ENCODE measurements at places on chromosomes 16 and 17. TPM values are rescaled to one million over a fixed set of nuclear protein-coding genes. Genes with fewer than 3 reads are reported as not detected.

- no peak for DNase-seq
- H3K36me3 ChIP-seq = peaks cover 69% of the 10 kb centered on the region
- no peaks in the 10 kb centered on the region for H3K4me1 ChIP-seq
- H3K27ac ChIP-seq = no peak overlapping the region
- no peak overlapping the region for H3K4me3 ChIP-seq
Measured at GRCh38 chr16:87330646-87331045, 13.5 kb upstream of the C16orf95 start.

Gene TIMP2
- 94.8 TPM for total RNA-seq

Gene PRSS22
- not detected for total RNA-seq

Gene ARHGAP44
- total RNA-seq = 3.0 TPM

Gene ATP2A1
- 280 TPM for total RNA-seq

DNA sequence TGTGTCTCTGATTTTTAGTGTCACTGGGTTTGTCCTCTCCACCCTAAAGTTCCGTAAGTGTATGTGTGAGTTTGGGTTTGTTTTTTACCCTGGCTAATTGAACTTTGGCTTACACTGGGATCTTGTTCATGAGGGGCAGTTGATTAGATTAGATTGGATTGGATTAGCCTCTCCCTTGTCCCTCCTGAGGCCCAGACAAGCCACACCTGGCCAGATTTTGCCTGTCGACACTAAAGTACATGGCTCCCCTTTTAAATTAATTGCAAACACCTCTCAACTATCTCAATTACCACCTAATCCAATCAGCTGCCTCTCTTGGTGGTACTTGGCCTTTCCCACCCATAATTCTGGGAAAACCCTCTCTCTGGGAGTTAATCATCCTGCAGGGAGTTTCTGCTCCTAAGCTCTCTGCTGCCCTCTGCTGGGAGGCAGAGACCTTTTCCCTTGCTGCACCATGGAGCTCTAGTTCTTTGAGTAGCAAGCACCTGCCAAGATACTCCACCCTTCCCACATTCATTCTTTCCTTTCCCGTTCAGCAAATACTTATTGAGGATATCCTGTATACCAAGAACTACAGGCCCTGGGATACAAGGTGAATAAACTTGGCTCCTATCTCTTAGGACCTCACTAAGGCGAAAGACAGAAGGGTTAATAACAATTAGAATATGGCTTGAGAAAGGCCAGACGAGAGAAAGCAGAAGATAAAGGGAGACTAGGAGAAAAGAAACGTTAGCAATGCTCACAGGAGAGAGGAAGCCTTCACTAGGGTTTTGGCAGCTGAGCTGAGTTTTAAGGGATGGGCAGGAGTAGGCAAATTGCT, 60.0 kb upstream of the MPHOSPH6 start:
- no peaks in the 10 kb centered on the region for H3K4me1 ChIP-seq
- H3K27ac ChIP-seq = no peak overlapping the region
- no peaks in the 10 kb centered on the region for H3K36me3 ChIP-seq
- H3K27me3 ChIP-seq = no peaks in the 10 kb centered on the region
- peak; percentile 43 for DNase-seq

- H3K36me3 ChIP-seq = no peaks in the 10 kb centered on the region
- no peaks in the 10 kb centered on the region for H3K27me3 ChIP-seq
- H3K4me1 ChIP-seq = no peaks in the 10 kb centered on the region
- DNase-seq = no peak
- H3K27ac ChIP-seq = no peak overlapping the region
- no peak overlapping the region for H3K4me3 ChIP-seq
Measured at GRCh38 chr17:21679256-21680146, 12.8 kb upstream of the KCNJ18 start.

Gene PABPN1L
- total RNA-seq = 0.04 TPM

DNA sequence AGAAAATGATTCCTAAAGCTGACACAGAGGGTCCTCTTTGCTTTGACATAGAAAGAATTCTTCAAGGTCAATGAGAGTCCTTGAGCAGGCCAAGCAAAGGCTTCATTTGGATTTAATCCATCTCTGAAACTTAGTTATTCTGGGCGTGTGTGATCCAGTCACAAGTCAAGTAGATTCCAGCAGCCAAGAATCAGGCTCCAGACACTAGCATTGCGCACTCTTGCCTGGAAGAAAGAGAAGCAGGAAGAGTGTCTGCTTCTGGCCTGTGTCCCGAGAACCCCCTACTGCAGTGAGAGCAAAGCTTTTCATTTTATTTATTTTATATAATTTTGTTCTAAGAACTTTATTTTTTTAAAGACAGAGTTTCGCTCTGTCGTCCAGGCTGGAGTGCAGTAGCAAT, 88.2 kb upstream of the CACNG5 start:
- peak; percentile 50 for DNase-seq
- H3K4me3 ChIP-seq = no peak overlapping the region
- H3K27me3 ChIP-seq = peaks cover 3% of the 10 kb centered on the region
- no peaks in the 10 kb centered on the region for H3K36me3 ChIP-seq

Gene SP6
- total RNA-seq = 0.18 TPM

Gene DHRS7C
- total RNA-seq = 143 TPM

DNA sequence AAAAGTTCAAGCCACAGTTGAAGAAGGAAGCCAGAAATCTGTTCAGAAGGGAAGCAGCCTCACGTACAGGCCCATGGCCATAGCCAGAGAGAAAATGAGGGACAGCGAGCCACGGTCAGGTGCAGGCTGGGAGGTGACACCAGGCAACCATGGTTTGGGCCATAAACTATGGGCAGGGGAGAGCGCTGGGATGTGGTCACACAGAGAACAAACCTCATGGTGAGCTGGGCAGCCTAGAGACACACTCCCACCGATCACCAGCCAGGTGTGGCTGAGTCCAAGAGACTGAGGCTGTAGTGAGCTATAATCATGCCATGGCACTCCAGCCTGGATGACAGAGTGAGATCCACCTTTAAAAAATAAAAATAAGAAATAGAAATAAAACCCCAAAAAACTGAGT, 76.5 kb downstream of the NETO2 start:
- no peak overlapping the region for H3K4me3 ChIP-seq
- H3K36me3 ChIP-seq = no peaks in the 10 kb centered on the region
- H3K27ac ChIP-seq = no peak overlapping the region
- no peak for DNase-seq
- no peaks in the 10 kb centered on the region for H3K4me1 ChIP-seq

Gene C17orf113
- 1.5 TPM for total RNA-seq

- H3K36me3 ChIP-seq = peaks cover 48% of the 10 kb centered on the region
- no peak overlapping the region for H3K4me3 ChIP-seq
- peaks cover 6% of the 10 kb centered on the region for H3K4me1 ChIP-seq
- peak overlapping the region; percentile 21 for H3K27ac ChIP-seq
- H3K27me3 ChIP-seq = no peaks in the 10 kb centered on the region
- DNase-seq = peak; percentile 15
Measured at GRCh38 chr16:85778873-85779272, 20.5 kb downstream of the EMC8 start.

- no peaks in the 10 kb centered on the region for H3K36me3 ChIP-seq
- H3K4me3 ChIP-seq = no peak overlapping the region
- no peaks in the 10 kb centered on the region for H3K4me1 ChIP-seq
Measured at GRCh38 chr17:62193249-62193648, 128.2 kb upstream of the MED13 start.

- no peaks in the 10 kb centered on the region for H3K27me3 ChIP-seq
Measured at GRCh38 chr16:75754141-75754540, 27.9 kb upstream of the CPHXL start.

DNA sequence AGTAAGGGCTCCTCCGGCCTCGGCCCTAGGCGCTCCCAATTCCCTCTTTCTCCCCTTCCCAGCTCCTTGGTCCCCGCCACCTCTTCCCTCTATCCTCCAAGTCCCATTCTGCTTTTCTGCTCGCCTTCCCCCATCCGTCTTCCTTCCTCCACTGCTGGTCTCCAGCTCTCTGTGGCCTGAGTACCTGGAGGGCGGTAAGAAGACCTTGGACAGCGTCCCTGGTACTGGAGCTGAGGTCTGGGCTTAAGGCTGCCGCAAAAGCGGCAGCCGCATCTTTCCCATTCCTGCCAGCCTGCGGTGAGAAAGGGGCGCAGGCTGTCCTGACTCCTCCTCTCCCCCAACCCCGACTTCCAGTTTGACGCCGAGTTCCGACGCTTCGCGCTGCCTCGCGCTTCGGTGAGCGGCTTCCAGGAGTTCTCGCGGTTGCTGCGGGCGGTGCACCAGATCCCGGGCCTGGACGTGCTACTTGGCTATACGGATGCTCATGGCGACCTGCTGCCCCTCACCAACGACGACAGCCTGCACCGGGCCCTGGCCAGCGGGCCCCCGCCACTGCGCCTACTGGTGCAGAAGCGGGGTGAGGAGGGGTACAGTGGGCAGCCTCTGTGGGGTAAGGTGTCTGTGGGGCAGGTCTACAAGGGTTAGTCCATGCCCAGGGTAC, 471 bp downstream of the PARD6A start:
- peak overlapping the region; percentile 78 for H3K27ac ChIP-seq
- peaks cover 30% of the 10 kb centered on the region for H3K4me1 ChIP-seq
- H3K36me3 ChIP-seq = peaks cover 36% of the 10 kb centered on the region
- peaks cover 2% of the 10 kb centered on the region for H3K27me3 ChIP-seq
- peak; percentile 68 for DNase-seq

Gene LCMT1
- total RNA-seq = 26.2 TPM

DNA sequence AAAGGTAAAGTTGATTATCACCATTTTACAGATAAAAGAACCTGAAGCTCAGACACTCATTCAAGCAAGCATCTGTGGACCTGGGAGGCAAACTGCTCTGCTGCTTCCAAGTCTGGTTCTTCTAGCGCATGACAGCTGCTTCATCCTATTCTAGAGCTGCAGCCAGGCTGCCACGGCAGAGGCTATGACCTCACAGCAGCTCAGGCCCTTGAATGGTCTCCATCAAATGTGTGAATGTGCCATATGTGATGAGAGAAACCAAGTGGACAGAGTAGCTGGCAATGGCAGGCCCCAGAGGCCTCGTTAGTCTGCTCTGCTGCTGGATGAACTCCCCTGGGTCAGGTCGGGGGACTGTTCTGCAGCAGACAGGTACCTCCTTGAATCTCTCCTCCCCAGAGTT, 30.7 kb upstream of the FOXJ1 start:
- no peaks in the 10 kb centered on the region for H3K27me3 ChIP-seq
- no peaks in the 10 kb centered on the region for H3K36me3 ChIP-seq
- H3K4me1 ChIP-seq = peaks cover 8% of the 10 kb centered on the region

- H3K27ac ChIP-seq = no peak overlapping the region
- no peak for DNase-seq
- no peaks in the 10 kb centered on the region for H3K4me1 ChIP-seq
- H3K4me3 ChIP-seq = no peak overlapping the region
- H3K36me3 ChIP-seq = no peaks in the 10 kb centered on the region
- H3K27me3 ChIP-seq = peaks cover 13% of the 10 kb centered on the region
Measured at GRCh38 chr16:88948781-88949490, 28.1 kb downstream of the CBFA2T3 start.

DNA sequence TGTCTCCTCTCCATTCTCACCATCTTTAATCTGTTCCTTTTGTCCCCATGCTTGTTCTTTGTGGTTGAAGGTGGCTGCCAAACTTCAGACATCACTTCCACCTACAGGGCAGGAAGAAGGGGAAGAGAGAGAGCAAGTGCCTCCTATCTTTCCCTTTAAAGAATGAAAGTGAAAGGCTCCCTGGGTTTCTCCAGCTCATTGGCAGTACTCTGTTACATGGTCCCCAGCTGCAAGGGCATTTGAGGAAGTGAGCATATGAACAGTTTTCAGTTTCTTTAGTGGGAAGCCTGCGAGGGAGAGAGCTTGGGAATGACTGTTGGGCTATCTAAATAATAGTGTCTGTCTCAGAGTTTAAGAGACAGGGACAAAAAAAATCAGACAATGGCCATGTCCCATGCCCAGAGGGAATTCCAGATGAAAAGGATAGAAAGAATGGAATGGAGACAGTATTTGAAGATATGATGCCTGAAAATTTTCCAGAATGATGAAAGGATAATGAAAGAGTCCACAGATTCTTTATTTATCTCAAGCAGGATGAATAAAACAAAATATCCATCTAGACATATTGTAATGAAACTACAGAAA, 159.9 kb downstream of the LGALS9B start:
- no peaks in the 10 kb centered on the region for H3K4me1 ChIP-seq
- H3K4me3 ChIP-seq = no peak overlapping the region
- DNase-seq = no peak
- H3K36me3 ChIP-seq = no peaks in the 10 kb centered on the region
- no peak overlapping the region for H3K27ac ChIP-seq

DNA sequence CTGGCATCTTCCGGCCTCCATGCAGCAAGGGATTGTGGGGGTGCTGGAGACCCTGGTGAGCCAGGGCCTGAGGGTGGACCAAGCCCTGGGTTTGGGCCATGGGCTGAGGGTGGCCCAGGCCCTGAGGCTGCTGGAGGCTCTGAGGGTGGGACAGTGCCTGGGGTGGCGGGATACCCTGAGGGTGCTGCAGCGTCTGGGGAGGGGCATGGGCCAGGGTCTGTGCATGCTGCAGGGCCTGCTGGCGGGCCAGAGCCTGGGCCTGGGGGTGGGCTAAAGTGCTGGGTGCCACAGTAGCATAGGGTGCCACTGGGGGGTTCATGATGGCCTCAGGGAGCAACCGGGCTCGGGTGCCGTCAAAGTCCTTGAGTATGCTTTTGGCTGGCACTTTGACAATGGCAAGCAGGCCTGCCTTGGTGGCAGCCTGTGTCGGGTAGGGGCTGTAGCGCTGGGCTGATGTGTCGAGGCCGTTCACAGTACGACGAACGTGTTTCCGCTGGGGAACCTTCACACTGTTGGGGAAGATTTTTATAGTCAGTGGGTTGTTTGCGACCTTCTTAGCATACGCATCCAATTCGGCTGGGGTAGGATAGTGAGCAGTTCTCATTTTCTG, 15.6 kb downstream of the TRAF4 start:
- H3K36me3 ChIP-seq = peaks cover 42% of the 10 kb centered on the region
- no peak overlapping the region for H3K27ac ChIP-seq
- no peak for DNase-seq
- no peaks in the 10 kb centered on the region for H3K27me3 ChIP-seq
- H3K4me3 ChIP-seq = no peak overlapping the region

Gene ARL5C
- 0.31 TPM for total RNA-seq

- peaks cover 4% of the 10 kb centered on the region for H3K4me1 ChIP-seq
- H3K27me3 ChIP-seq = no peaks in the 10 kb centered on the region
- no peak overlapping the region for H3K27ac ChIP-seq
- DNase-seq = no peak
Measured at GRCh38 chr16:27433636-27434035, 31.7 kb downstream of the IL21R start.

Gene GTF3C1
- 40.7 TPM for total RNA-seq

Gene TP53TG3
- not detected for total RNA-seq

GRCh38 chr17:67260170-67260987, 15.4 kb upstream of the HELZ start:
- no peaks in the 10 kb centered on the region for H3K36me3 ChIP-seq
- peak; percentile 84 for DNase-seq

GRCh38 chr17:74282587-74283370, 8.7 kb downstream of the DNAI2 start:
- no peak for DNase-seq
- no peak overlapping the region for H3K4me3 ChIP-seq
- H3K27ac ChIP-seq = no peak overlapping the region
- H3K27me3 ChIP-seq = peaks cover 7% of the 10 kb centered on the region

GRCh38 chr16:53773150-53773846, 69.3 kb downstream of the FTO start:
- H3K4me1 ChIP-seq = no peaks in the 10 kb centered on the region
- DNase-seq = peak; percentile 73
- no peak overlapping the region for H3K27ac ChIP-seq
- H3K36me3 ChIP-seq = no peaks in the 10 kb centered on the region
- no peak overlapping the region for H3K4me3 ChIP-seq
- H3K27me3 ChIP-seq = no peaks in the 10 kb centered on the region
